ENCODE measurements at places on chromosomes 7 and 10. TPM values are rescaled to one million over a fixed set of nuclear protein-coding genes. Genes with fewer than 3 reads are reported as not detected.

ADAM8 gene
- polyA plus RNA-seq: 5.0 TPM

CUZD1 gene
- polyA plus RNA-seq: 1.6 TPM

GNAT3 gene
- not detected for polyA plus RNA-seq

FLNC gene
- polyA plus RNA-seq: 21.0 TPM

PRPS1L1 gene
- polyA plus RNA-seq: not detected

HSPA14 gene
- 12.8 TPM for polyA plus RNA-seq

LRRTM3 gene
- polyA plus RNA-seq: 0.55 TPM

CCDC146 gene
- polyA plus RNA-seq: 31.1 TPM

SEMA4G gene
- polyA plus RNA-seq: 52.6 TPM
